CD4-positive, alpha-beta T cell treated with Interleukin-6 for 4 hours (primary cell): ENCODE measurements at places on chromosomes 1 and 21.

DNA sequence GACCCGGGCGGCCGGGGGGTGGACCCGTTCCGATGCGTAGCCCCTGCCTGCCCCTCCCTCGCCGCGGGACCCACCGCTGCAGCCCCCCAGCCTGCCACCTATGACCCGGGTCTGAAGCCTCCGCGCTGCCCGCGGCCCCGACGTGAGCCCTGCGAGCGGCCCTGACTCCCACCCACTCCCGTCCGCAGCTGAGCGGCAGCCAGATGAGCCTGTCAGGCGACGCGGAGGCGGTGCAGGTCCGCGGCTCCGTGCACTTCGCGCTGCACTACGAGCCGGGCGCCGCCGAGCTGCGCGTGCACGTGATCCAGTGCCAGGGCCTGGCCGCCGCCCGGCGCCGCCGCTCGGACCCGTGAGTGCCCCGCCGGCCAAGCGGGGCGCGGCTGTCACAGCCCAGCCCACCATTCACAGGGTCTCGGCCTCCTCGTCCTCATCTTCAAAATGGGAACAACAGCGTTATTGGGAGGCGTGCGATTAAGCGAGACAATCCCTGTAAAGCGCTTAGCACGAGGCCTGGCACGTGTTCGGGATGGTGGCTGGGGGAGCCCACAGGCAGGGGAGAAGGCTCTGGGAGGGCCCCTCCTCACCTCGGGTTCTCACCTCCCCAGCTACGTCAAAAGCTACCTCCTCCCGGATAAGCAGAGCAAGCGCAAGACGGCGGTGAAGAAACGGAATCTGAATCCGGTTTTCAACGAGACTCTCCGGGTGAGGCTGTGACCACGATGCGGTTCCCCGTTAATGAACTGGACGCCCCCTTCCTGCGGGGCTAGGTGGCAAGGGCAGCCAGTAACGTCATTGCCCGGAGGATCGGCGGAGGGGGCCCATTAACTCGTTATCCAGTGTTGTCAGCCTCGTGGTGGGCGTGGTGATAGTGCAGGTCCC, 8.2 kb downstream of the SYTL1 start:
- DNase-seq: no peak

DNA sequence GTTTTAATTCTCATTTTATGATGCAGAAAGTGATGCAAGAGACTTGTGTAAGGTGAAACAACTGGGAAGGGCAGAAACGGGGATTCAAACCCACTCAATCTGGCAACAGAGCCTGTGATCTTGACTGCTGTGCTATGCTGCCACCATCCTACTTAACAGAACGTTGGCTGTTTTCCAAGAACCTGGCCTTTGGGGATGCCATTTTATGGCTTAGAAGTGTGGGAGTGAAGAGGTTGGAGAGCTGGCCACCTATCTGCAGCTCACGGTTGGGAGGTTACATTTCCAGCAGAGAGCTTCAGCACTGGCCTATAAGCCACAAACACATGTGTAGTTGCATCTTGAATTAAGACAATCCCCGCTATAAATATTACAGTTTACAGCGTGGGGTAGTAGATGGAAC, 235.3 kb downstream of the PRDM2 start:
- no peak for DNase-seq

DNA sequence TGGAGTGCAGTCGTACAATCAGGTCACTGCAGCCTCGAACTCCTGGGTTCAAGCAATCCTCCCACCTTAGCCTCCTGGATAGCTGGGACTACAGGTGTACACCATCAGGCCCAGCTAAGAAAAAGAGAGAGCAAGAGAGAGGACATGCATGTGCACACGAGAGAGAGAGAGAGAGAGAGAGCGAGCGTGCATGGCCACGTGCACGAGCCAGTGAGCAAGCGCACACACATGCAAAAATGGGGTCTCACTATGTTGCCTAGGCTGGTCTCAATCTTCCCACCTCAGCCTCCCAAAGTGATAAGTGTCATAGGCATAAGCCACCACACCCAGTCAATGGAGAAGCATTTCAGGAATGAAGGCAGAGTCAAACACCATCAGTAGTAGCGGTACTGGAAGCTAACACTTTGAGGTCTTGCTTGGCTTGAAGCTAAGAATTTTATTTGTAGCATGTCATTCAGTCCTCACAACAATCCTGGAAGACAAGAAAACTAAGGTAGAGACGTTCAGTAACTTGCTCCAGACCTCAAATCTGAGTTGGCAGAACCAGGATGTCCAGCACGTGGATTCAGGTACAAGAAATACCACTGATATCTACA, 14.5 kb downstream of the GNB1 start:
- DNase-seq: no peak

- DNase-seq: no peak
These were observed 50.3 kb upstream of the USP1 start for GRCh38 chr1:62386351-62387121.

GRCh38 chr1:154408174-154408777, 3.1 kb downstream of the IL6R start:
- no peak for DNase-seq

GRCh38 chr1:204194771-204195170, 1.5 kb downstream of the KISS1 start:
- no peak for DNase-seq

GRCh38 chr1:43666608-43667007, 16.7 kb downstream of the KDM4A start:
- no peak for DNase-seq

- DNase-seq: no peak
These were observed 64.6 kb downstream of the WNT9A start for GRCh38 chr1:227883073-227883520.

GRCh38 chr1:69196071-69196470, 371.7 kb upstream of the LRRC7 start:
- DNase-seq: no peak

- DNase-seq: no peak
These were observed 16.4 kb upstream of the NFASC start for GRCh38 chr1:204854286-204854685.

DNA sequence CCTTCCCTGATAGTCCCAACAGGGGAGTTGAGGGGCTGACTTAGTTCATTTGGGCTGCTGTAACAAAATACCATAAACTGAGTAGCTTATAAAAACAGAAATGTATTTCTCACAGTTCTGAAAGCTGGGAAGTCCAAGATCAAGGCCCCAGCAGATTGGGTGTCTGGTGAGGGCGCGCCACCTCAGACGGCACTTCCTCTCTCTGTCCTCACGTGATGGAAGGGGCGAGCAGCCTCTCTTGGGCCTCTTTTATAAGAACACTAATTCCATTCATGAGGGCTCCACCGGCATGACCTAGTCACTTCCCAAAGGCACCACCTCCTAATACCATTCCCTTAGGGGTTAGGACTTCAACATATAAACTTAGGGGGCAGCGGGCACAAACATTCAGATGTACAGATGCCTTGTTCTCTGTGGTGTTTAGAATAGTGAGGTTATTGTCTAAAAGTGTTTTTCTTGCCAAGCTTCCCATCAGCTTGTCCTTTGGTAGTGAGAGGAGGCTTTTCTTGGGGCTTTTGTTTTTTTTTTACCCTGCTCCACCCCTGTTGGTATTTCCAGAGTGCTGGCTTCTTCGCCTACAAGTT, 20.3 kb downstream of the NIPAL3 start:
- peak; percentile 25 for DNase-seq

GRCh38 chr21:46374761-46375389, 50.9 kb downstream of the PCNT start:
- no peak for DNase-seq

DNA sequence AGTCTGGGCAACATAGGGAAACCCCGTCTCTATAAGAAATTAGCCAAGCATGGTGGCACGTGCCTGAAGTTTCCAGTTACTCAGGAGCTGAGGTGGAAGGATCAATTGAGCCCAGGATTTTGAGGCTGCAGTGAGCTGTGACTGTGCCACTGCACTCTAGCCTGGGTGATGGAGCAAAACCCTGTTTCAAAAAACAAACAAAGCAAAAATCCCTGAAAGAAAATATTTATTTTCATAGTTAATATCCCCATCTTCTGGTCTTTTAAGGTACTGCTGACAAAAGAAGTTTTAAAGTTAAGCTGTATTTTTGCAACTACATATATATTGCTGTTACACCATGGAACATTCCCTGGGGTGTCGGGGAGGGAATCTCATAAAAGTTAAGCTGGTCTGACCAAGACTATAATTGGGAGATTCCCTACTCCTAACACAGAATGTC, 26.0 kb downstream of the VAMP4 start:
- DNase-seq: no peak

- no peak for DNase-seq
These were observed 125.9 kb downstream of the RIPK4 start for GRCh38 chr21:41640748-41641509.

DNA sequence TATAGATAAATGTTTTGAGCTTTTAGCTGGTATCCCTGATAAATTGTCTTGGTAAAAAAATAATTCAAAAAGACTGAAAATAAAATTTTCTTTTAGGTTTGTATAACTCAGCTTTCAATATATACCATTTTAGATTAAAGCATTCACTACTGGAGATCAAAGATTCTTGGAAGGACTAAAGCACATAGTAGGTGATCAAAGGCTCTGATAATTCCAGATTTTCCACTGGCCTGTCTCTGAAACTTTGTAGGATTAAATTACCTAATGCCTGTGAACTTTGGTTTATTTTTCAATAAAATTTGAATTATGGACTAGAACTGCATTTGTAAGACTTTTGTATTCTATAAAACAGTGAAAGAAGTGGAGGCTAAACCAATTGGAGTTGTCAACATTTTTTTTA, 1.2 kb upstream of the RGS18 start:
- no peak for DNase-seq

- peak; percentile 51 for DNase-seq
These were observed 997 bp downstream of the IFNAR2 start for GRCh38 chr21:33230545-33231324.

DNA sequence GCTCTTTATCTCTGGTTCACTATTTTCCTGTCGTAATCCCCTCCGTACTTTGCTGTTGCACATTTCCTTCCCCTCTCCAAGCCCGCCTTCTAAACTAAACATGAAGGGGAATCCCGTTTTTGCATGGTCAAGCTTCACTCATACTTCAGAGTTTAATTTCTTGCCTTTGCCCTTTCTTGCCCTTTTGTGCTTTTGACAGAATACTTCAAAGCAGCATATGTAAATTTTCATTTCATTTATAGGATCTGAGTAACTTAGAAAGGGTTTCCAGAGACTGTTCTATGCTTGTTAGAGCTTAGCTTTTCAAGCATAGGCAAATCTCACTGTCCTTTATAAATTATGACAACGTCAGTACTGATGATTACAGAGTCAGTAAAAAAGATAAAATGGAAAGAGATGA, 27.7 kb downstream of the SPATA45 start:
- no peak for DNase-seq

- DNase-seq: no peak
These were observed 179.2 kb upstream of the FMN2 start for GRCh38 chr1:239912471-239912870.
